ENCODE measurements at places on chromosomes 6 and 20.
A peak's percentile ranks its signal among the peaks of the same experiment; 100 is the strongest.

GRCh38 chr6:11607383-11607782 is 69.8 kb downstream of the TMEM170B start:
- H3K4me1 ChIP-seq, result peaks cover 37% of the 10 kb centered on the region
- no peaks in the 10 kb centered on the region for H3K36me3 ChIP-seq
- H3K27ac ChIP-seq, result no peak overlapping the region
- no peaks in the 10 kb centered on the region for H3K27me3 ChIP-seq
- H3K4me3 ChIP-seq, result no peak overlapping the region

GRCh38 chr20:61461461-61461860 is 209.4 kb downstream of the CDH4 start:
- no peak for DNase-seq
- H3K36me3 ChIP-seq, result peaks cover 17% of the 10 kb centered on the region
- H3K27ac ChIP-seq, result no peak overlapping the region
- H3K4me1 ChIP-seq, result peaks cover 14% of the 10 kb centered on the region
- H3K4me3 ChIP-seq, result no peak overlapping the region

DNA sequence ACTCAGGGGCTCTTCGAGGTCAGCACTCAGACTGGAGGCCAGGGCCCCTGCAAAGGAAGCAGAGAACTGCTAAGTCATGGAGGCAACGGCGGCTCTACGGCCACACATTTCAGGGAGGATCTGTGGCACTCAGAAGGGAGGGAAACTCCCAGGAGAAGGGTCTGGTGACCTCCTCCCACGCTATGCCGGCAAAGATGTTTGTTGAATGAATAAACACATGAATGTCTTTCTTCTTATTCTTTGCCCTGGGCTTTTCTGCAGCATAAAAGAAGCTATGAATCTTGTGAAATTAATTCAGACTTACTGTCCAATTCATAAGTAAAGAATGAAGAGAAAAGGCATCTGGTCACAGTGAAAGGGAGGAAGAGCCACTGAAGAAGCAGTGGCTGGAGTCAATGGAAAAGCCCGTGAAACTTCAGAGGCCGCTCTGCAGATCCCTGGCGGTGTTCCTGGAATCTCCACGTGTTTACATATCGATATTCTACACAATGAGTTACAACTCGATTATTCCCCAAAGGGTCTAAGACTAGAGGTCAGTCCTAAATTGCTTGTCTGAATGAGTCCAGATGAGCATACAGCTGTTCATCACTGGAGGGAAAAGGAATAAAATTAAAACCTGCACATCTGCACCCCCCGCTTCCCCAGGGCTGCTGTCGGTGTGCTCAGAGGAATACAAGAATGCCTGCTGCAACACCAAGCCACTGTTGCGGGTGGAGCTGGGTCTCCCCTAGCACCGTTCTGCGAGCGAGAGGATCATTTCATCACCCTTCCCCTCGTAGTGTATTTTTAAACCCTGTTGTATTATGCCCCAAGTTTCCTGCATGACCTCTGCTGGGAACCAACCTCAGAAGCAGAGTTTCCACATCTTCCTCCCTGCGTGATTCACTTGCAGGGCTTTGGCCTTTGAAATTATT is 25.6 kb downstream of the INSM1 start:
- 0 out of 2 replicates have a peak, but pooled peaks cover 8% of the 10 kb centered on the region for H3K36me3 ChIP-seq
- no peak overlapping the region for H3K27ac ChIP-seq
- DNase-seq, result no peak
- H3K27me3 ChIP-seq, result no peaks in the 10 kb centered on the region

- no peaks in the 10 kb centered on the region for H3K27me3 ChIP-seq
- no peak overlapping the region for H3K4me3 ChIP-seq
- H3K4me1 ChIP-seq, result peaks cover 9% of the 10 kb centered on the region
- no peaks in the 10 kb centered on the region for H3K36me3 ChIP-seq
- no peak overlapping the region for H3K27ac ChIP-seq
Observed at GRCh38 chr6:38095054-38095453, 275.5 kb downstream of the ZFAND3 start.

DNA sequence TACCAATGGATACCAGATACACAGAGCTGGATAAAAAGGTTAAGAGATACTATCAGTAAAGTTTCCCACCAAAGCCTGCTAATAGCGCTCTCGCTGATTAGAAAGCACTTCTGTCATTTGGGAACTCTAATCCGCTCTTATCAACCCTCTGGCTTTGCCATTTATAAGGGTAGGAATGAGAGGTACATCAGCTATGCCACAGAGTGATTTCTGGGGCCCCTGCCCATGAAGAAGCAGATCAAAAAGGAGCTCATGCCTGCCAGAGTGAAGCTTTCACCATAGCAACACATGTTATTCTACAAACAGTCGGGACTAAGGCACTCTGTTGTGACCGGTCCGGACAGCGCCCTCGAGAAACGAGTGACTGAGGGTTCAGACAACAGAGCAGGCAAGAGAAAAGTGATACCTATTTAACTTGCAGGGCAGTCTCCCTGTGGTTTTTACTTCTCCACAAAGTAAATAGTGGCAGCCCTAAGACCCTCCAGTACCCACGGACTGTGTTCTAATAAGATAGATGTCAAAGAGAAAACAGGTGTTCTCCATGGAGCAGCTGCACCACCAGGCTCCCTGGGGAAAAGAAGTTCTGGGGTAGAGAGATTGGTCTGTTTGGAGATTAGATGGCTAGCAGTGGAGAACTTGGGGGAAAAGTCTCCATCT is 5.6 kb downstream of the TRAM2 start:
- peaks cover 3% of the 10 kb centered on the region for H3K27me3 ChIP-seq
- DNase-seq, result no peak
- no peaks in the 10 kb centered on the region for H3K36me3 ChIP-seq
- 0 out of 2 replicates have a peak overlapping the region, but pooled peaks have one; percentile 34 for H3K27ac ChIP-seq
- peaks cover 88% of the 10 kb centered on the region for H3K4me1 ChIP-seq

GRCh38 chr20:46998477-46999240 is 104.0 kb downstream of the EYA2 start:
- peak; percentile 30 for DNase-seq
- no peak overlapping the region for H3K4me3 ChIP-seq
- H3K4me1 ChIP-seq, result peaks cover 30% of the 10 kb centered on the region
- no peaks in the 10 kb centered on the region for H3K36me3 ChIP-seq
- no peaks in the 10 kb centered on the region for H3K27me3 ChIP-seq

- H3K27ac ChIP-seq, result no peak within 1 kb of the TSS
- no peaks in the 10 kb centered on the region for H3K4me1 ChIP-seq
- no peak for DNase-seq
- H3K4me3 ChIP-seq, result no peak within 1 kb of the TSS
Observed at GRCh38 chr20:36875702-36876472, at the start of gene TLDC2. Gene TLDC2, plus strand, starts transcription at chr20:36876138. Its CDS starts 37 bp downstream, at chr20:36876175.

DNA sequence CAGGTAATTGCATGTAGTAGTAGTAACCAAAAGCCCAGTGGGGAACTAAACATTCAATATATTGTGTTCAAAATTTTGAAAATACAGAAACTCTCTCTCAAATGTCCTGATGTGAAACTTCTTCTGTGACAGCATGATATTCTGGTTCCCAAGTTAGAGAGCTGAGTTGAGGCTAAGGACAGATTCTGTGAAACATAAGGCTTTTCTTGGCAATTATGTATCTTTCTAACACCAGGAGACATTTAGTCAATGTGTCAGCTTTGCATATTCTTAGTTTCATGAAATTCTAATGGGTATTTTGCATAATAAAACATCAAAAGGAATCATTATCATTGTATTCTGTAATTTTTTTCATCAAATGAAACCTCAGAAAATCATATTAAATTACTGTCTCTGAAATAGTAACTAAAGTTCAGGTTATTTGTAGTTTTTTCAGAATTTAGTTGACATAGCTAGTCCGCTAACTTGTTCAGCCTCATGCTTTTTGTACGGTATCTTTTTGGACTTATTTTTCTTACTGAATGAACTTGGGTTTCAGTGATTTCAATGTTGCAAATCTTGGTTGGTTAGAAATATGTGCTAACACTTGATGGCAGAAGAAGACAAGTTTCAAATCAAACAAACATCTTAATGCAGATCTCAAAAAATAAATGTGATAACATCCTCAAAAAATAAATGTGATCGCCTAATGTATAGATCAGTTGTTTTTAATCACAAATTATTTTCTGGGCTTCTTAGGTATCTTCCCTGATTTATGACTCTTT is 70.4 kb downstream of the AKAP7 start:
- no peak overlapping the region for H3K27ac ChIP-seq
- peaks cover 6% of the 10 kb centered on the region for H3K36me3 ChIP-seq
- H3K4me3 ChIP-seq, result no peak overlapping the region
- H3K4me1 ChIP-seq, result peaks cover 54% of the 10 kb centered on the region
- peaks cover 3% of the 10 kb centered on the region for H3K27me3 ChIP-seq

GRCh38 chr6:122610690-122611455 is 668 bp downstream of the PKIB start:
- peak; percentile 66 for DNase-seq
- peaks cover 13% of the 10 kb centered on the region for H3K4me1 ChIP-seq
- no peaks in the 10 kb centered on the region for H3K36me3 ChIP-seq
- H3K27ac ChIP-seq, result no peak overlapping the region

DNA sequence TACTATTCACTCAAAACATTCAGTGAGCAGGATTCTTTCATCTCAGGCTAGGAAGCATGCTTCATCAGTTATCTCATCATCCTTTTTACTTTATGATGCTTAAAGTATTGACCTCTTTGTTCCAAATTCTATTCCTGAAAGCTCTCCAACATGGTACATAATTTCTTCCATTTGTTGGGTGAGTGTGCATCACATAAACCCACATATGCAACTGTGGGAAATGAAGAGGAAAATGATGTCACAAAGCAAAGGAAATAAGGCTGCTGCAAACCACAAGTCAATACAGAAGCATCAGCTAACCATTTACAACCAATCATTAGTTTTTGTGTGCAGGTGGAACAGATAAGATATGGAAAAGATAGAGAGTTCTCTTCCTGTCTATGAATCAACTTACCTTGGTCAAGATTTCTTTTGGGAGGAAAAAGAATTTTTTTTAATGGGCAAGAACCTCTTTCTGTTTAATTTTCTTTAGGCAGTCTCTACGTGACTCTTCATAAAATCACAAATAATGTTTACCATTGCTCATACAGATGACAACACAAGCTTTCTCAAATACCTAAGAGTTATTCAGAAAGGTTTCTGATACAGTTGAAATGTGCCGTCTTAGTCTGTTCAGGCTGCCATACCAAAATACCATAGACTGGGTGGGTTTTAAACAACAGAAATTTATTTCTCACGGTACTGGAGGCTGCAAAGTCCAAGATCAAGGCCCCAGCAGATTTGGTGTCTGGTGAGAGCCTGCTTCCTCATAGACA is 259.9 kb downstream of the ADGRG6 start:
- H3K4me3 ChIP-seq, result no peak overlapping the region
- peaks cover 3% of the 10 kb centered on the region for H3K36me3 ChIP-seq
- H3K4me1 ChIP-seq, result peaks cover 16% of the 10 kb centered on the region
- H3K27ac ChIP-seq, result no peak overlapping the region
- H3K27me3 ChIP-seq, result no peaks in the 10 kb centered on the region
- DNase-seq, result no peak

GRCh38 chr6:21601932-21602390 is 8.4 kb downstream of the SOX4 start:
- peaks cover 67% of the 10 kb centered on the region for H3K4me1 ChIP-seq
- no peaks in the 10 kb centered on the region for H3K27me3 ChIP-seq
- no peak overlapping the region for H3K4me3 ChIP-seq
- H3K27ac ChIP-seq, result peak overlapping the region; percentile 54
- DNase-seq, result peak; percentile 41
- peaks cover 21% of the 10 kb centered on the region for H3K36me3 ChIP-seq

DNA sequence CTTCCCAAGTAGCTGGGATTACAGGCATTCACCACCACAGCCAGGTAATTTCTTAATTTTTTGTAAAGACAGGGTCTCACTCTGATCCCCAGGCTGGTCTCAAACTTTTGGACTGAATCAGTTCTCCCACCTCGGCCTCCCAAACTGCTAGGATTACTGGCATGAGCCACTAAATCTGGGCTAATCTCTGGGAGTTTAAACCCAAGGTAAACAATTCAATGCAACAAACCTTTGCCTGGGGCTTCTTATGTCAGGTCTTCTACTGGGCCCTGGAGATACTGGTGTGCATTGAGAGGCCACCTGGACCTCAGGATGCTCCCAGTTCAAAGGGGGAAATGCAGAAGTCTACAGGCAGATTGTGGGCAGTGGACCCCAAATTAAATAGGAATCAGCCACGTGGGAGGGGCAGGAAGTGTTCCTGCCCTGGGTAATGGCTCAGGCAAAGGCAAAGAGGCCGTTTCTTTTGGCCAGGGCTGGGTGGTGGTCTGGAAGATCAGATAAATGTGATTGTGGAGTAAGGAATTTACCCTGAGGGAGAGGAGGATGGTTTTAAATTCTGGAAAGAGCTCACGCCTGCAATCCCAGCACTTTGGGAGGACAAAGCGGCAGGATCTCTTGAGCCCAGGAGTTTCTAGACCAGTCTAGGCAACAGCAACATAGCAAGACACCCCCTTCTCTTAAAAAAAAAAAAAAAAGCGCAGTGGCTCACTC is 1.3 kb upstream of the MYBL2 start:
- H3K27me3 ChIP-seq, result peaks cover 22% of the 10 kb centered on the region
- no peak for DNase-seq
- H3K27ac ChIP-seq, result no peak overlapping the region
- H3K4me3 ChIP-seq, result peak overlapping the region; percentile 33

- DNase-seq, result no peak
- H3K27me3 ChIP-seq, result no peaks in the 10 kb centered on the region
- no peak overlapping the region for H3K27ac ChIP-seq
- H3K36me3 ChIP-seq, result peaks cover 23% of the 10 kb centered on the region
Observed at GRCh38 chr20:8155812-8156211, 23.7 kb downstream of the PLCB1 start.

- H3K4me3 ChIP-seq, result no peak overlapping the region
- peak overlapping the region; percentile 45 for H3K27ac ChIP-seq
- H3K27me3 ChIP-seq, result no peaks in the 10 kb centered on the region
- H3K4me1 ChIP-seq, result peaks cover 37% of the 10 kb centered on the region
Observed at GRCh38 chr20:50308513-50309279, 118.1 kb downstream of the CEBPB start.

DNA sequence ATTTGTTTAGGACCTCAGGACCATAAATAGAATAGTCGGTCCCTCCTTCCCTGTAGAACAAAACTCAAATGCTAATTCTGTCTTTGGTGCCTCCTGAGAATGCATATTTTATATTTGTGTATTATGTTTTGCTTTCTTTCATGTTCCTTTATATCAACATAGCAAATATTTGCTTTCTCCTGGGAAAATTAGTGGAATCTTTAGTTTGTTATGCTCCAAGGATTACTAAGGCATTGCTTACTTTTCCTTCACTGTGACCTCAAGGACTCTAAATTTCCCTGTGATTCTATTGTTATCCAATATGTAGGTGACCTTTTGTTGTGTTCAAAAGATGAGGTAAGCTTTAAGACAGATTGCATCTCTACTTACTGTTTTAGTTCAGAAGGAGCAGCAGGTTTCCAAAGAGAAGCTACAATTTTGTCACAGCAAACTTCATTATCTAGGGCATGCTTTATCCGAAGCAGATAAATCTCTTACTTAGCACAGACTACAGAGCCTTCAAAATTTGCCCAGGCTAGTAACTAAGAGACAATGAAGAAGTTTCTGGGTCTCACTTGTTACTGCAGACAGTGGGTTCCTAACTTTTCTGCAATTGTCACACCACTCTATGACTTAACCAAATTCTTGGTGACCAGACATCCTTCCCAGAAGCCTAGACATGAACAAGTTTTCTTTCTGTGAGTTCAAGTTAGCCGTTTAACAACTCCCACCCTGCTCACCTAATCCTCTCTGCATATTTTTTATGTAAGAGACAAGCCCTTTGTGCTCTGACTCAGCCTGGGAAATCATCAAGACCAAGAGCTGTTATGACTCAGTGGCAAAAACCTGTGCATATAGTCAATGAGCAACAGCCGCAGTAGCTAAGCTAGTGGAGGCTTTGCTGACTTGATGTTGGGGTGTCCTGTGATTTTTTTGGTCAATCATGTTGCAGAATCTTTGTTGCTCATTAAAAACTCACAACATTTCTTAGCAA is 378.8 kb downstream of the QKI start:
- no peaks in the 10 kb centered on the region for H3K36me3 ChIP-seq
- no peaks in the 10 kb centered on the region for H3K27me3 ChIP-seq
- H3K4me3 ChIP-seq, result no peak overlapping the region
- H3K4me1 ChIP-seq, result peaks cover 9% of the 10 kb centered on the region
- DNase-seq, result no peak
- H3K27ac ChIP-seq, result no peak overlapping the region
